NCI-H1436 (cell line): ENCODE measurements at places on chromosomes 1 and 21.
A peak's percentile ranks its signal among the peaks of the same experiment; 100 is the strongest.

DNA sequence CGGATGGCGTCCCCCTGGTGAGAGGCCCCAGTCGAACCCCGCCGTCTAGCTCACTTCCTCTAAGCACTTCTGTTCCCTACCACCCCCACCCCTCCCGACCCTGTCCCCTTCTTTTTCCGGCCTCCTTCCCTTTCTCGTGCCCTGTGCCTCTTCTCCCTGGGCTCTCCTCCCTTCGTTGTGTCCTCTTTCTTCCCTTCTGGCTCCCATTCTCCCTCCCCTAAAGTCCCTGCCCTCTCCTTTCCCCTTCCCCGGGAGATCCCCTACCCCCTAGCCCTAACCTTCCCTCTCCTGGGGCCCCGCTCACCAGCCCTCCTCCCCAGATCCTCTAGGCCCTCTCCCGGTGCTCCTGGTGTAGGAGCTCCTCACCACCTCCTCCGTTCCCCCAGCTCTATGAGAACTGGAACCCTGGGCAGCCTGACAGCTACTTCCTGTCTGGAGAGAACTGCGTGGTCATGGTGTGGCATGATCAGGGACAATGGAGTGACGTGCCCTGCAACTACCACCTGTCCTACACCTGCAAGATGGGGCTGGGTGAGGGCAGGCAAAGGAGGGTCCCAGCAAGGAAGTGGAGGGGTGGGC, 15.9 kb downstream of the BCAN start:
- no peak for DNase-seq

DNA sequence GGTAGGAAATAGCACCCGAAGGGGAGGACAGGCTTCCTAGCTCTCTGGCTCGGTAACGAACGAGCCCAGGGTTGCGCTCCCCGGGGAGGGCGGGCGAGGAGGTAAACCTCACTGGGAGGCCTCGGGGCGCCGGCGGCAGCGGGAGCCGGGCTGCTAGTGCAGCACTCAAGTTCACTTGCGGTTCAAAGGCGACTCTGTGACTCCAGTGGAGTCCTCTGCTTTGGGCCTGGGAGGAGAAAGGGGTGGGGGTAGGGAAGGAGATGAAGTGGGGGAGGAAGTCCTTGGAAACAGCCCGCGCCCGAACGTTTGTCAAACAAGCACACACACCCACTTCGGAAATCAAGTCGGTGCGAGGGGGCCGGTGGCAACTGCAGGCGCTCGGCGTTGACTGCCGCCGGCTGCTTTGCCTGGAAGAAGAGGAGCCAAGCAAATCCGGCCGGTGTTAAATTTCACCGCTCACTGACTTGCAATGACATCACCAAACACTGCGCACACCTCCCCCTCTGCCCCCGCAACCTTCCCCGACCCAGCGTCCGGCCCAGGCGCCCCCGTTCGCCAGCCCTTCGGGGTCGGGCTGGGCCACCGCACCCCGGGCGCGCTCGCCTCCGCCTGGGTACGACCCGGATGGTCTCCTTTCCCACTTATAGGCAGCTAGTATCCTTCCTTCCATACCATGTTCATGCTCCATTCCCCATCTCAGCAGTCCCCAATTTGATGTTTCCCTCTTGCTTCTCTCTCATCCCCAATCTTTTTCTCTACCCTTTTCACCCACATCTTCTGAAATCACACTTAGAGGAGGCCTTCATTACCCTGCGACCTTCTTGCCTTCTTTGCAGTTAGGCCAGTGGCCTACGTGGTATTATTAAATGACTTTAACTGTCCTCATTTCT, at the start of gene COL24A1:
COL24A1 (minus strand) TSS at position 207 of the 890 bp plus-strand sequence. CDS start 376 bp downstream, outside the sequence.
- DNase-seq, result peak; percentile 20

GRCh38 chr1:183159960-183160359, 26.1 kb upstream of the LAMC2 start:
- DNase-seq, result no peak

GRCh38 chr1:185479796-185480195, 162.8 kb upstream of the IVNS1ABP start:
- no peak for DNase-seq

DNA sequence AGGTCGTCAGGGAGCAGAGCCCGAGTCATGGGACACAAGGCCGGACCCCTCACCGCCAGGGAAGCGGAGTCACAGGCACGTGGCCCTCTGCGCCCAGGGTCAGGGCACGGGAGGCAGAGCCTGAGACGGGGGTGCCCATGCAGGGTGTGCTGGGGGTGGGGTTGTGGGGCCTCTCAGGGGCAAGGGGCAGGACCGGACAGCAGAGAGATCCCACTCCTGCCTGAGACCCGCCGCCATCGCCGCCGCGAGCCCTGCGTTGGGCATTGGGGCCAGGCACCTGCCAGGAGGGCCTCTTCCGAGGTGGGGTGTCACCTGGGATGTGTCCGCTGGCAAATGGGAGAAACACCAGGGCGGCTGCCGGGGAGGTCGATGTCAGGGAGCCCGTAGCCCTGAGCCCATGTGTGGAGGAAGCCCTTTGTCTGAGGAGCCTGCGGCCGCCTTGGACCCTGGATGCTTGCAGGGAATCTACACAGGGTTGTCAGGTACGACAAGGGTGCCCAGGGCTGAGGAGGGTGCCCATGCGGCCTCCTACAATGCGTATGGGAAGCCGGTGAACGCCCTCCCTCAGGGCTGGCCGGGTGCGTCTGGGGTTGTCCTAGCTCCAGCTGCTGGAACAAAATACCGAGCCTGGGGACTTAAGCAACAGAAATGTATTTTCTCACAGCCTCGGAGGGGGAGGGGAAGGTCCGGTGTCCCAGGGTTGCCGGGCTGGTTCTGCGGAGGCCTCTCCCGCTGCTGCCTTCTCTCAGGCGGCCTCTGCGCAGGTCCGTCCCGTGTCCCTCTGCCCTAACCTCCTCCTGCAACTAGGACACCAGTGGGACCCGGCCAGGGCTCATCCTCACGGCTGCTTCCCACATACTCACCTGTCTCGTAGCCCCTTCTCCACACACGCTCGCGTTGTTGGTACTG, 16.4 kb upstream of the C1orf159 start:
- no peak for DNase-seq

- peak; percentile 19 for DNase-seq
These were observed 57.6 kb upstream of the KIF1B start for GRCh38 chr1:10152709-10153284.

DNA sequence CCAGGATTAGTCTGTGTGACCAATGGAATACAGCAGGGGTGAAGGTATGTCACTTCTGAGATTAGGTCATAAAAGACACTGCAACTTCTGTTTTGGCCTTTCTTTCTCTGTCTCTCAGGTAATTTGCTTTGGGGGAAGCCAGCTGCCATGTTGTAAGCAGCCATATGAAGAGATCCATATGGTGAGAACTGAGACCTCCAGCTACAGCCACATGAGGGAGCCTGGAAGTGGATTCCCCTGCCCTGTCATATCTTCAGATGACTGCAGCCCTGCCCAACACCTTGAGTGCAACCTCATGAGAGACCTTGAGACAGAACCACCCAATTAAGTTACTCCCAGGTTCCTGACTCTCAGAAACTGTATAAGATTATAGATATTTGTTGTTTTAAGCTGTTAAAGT, 70.1 kb upstream of the ESRRG start:
- no peak for DNase-seq

DNA sequence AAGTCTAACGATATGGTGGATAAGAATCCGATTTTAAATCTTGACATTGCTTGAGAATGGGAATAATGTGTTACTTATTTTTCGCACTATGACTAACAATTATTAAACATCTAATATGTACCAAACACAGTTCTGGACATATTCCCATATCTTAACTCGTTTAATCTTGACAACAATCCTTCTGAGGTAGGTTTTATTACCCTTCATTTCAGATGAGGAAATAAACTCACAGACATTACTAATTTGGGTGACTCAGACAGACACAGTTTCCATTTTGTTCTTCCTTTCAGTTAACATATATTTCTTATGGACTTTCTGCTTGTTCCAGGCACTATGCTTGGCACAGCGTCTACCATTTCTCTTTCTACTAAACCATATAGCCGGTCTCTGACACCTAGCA, 244.8 kb downstream of the SMYD3 start:
- DNase-seq, result no peak

DNA sequence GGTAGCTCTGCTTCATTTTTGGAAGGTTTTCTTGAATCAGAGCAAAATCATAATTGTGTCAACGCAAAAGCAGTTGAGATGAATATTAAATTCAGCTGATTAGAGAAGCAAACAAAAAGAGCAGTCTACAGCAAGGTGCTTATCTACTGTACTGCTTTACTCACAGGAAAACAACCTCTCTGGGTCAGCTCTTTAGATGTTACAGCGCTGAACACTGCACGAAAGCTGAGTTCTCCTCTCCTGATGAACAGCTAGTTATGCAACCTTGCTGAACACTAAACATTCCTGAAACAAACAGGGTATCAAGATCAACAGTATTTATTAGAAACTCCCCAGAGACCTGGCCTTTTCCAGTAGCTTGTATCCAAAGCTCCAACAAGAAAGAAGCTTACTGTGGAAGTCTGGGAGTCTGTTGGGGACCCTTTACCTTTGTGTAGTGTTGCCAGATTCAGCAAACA, 41.3 kb downstream of the TBCE start:
- no peak for DNase-seq

DNA sequence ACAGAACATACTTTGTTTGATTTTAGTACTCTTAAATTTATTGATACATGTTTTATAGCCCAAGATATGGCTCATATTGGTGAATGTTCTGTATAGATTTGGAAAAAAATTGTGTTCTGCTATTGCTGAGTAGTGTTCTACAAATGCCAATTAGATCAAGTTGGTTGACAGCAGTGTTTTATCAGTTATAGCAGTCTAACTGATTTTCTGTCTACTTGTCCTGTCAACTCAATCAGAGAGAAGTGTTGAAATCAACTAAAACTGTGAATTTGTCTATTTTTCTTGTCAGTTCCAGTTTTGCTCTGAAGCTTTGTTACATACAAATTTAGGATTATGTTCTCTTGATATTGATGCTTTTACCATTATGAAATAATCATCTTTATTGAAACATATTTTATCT, 14.7 kb upstream of the MT1HL1 start:
- no peak for DNase-seq

GRCh38 chr1:241408170-241408569, 51.2 kb upstream of the RGS7 start:
- no peak for DNase-seq

- DNase-seq, result no peak
These were observed 612.2 kb downstream of the SMYD3 start for GRCh38 chr1:245894843-245895242.

GRCh38 chr1:1021010-1021919, 1.3 kb downstream of the AGRN start:
- DNase-seq, result no peak

DNA sequence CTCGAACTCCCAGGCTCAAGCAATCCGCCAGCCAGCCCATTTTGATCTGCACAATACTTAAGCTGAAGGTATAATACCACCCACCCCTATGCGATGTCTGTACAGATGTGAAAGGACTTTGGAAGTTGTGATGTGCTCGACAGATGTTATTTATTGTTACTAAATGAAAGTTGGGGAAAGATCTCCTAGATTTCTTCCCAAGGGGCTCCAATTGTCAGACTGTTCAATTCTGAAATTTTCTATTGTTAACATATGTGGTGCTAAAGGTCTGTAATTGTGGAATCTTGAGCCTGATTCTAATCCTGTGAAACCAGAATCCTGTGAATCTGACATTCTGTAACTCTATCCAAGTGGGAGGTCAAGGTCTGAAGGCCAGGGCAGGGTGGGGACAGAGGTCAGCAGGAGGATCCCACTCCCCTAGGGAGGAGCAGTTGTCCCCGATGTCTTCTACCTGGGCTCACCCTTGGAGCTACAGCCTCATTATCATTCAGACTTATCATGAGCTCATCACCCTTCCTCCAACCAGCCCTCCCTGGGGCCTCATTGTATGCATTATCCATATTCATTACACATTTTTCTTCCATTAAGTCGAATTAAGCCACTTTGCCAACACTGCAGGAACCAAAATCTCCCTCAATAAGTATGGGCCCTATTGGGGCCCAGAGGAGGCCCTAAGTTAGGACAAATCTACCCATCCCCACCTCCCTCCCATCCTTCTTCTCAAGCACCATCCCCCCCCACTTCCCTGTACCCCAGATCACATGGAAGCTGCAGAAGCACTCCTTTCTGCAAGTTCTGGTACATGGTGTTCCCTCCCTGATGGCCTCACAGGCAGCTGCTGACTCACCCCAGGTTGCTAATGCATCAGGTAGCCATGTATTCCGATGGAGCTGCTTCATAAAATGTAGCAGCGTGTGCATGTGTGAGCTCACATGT, 32.3 kb downstream of the SHISAL2A start:
- peak; percentile 5 for DNase-seq

- peak; percentile 71 for DNase-seq
These were observed 91.8 kb downstream of the CHD1L start for GRCh38 chr1:147334292-147334691.

DNA sequence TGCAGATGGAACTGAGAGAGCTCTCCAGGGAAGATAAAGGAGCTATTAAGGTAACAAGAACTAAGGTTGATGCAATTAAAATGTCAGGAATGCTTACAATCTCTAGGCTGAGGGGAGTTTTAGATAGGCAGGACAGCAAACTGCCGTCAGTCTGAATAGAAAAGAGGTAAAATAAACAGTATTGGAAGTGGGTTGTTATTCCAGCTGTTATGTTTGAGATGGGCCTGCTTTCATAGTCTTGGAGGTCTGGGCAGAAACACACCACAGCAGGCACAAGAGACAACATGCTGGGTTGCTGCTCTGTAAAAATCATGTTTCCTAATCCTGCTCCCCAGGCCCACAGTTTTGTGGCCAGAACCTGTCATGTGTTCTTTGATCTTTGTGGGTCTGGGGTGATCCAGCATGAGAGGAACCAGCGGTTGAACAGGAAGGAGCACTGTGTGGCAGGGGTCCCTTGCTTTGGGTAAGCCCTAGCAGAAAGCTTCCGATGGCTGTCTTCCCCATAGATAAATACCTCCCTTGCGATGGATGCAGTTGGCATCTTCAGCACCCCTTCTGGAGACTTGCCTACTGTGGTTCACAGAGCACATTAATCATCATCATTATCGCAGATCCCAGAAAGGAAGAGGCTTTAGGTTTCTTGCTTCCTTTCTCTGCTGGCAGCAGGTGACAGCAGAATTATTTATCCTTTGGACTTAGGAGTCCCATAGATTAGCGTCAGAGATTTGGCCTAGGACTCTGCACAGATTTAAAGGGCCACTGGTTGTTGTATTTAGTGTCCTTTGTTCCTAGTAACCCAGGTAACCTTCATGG, 97.1 kb downstream of the AK5 start:
- DNase-seq, result no peak
